NCI-H187 treated with DMSO at 0.1 percent for 48 hours (cell line): ENCODE measurements at places on chromosomes 11 and 22.

DNA sequence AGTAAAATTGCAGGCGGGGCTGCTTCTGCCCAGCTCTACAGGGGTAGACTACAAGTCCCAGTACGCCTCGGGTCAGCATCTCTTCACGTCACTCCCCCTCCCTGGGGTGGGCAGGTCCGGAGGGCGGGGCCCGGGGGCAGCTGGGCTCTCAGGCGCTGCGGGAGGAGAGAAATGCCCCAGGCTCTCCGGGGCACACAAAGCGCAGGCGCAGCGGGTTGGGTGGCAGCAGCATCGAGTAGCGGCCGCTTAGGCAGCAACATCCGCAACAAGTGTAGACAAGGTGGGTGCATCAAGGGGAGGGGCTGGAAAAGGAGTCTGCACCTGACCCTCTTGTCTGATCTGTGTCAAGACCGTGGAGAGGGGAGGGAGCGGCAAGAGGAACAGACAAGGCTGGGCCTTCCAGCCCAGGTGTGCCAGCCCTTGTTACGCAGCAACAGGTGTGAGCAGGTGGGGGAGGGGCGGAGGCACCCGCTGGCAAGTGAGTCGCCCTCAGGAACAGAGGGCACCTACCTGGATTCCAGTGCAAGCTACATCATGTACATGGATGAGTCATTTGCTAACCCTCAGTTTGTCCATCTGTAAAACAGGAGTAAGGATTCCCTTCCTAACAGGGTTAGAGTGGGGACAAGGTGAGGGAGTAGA is 1.2 kb downstream of the PLEKHB1 start:
- peak; percentile 76 for DNase-seq

- DNase-seq, result no peak
These were observed 13.3 kb downstream of the PARVA start for GRCh38 chr11:12390687-12391110.

GRCh38 chr11:60925868-60926267 is 1.6 kb downstream of the TMEM132A start:
- no peak for DNase-seq

DNA sequence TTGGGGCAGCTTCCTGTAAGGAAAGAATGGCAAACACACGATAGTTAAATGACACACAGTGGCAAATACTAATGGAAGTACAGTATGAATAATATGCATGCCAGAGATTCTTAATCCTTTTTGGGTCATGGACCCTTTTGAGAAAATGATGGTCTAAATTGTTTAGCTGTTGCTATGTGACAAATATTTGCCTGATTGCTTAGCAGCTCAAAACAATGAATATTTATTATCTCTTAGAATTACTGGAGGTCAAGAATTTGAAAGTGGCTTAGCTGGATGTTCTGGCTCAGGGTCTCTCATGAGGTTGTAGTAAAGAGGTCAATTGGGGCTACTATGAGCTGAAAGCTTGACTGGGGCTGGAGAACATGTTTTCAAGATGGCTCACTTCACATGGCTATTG is 69.7 kb downstream of the FANCF start:
- no peak for DNase-seq

GRCh38 chr11:108562746-108563581 is 30.6 kb downstream of the EXPH5 start:
- DNase-seq, result no peak

DNA sequence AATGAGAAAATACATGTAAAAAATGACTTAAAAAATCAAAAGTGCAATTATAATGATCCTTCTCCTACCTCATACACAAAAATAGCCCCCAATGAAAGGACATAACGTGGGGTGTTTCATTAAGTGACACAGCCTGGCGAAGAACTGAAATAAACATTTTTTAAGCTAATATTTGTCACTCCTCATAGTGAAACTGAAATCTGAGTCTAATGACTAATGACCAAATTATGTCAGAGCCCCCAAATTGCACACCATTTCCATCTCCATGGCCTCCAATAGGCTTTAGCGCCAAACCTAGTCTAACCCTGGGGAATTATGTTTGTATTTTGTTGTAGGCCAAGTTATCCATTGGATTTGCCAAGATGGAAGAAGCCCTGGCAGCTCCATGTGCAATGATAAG is 119.1 kb downstream of the WT1 start:
- no peak for DNase-seq

DNA sequence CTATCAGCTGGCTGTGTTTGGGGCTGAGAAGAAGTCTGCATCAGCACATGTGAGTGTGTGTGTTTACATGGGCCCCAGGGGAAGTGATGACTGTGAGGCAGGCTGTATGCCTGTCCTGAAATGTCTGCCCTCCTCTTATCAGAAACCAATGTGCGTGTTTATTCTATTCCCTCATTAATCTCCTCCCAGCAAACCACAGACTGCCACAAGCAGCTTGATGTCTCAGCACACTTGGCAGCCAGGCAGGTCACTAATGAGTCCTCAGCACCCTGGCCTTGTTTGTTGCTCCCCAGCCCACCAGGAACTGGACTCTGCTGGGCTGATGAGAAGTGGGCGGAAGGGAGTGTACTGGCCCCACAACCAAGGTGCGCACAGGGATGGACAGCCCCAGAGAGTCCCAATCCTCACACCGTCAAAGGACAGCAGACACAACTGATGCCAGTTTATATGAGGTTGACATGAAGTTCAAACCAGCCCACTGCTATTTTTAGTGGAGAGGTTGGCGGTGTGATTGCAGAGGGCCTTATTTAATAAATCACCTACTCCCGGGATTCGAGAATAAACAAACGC is 225.8 kb downstream of the ETS1 start:
- DNase-seq, result no peak
